ENCODE measurements at places on chromosomes 5 and 9.
A peak's percentile ranks its signal among the peaks of the same experiment; 100 is the strongest.

GRCh38 chr5:71907608-71908145, 188.6 kb downstream of the CARTPT start:
- DNase-seq, result no peak

DNA sequence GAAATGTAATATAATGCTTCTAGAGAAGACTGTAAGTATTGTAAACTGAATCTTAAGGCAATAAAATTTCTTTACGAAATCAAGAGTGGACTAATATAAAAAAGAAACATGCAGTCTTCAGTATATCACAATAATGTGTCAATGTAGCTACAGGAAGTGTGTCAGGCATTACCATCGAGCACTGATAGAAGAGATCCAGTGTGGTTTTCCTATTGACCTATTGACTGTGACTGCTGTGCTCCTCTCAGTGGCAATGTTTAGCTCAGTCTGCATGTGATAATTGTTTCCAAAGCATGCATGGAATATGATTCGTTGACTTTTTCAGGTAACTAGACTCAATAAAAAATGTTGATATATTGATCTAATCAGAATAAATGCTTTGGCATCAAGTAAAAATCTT, 20.3 kb upstream of the PCSK1 start:
- no peak for DNase-seq

DNA sequence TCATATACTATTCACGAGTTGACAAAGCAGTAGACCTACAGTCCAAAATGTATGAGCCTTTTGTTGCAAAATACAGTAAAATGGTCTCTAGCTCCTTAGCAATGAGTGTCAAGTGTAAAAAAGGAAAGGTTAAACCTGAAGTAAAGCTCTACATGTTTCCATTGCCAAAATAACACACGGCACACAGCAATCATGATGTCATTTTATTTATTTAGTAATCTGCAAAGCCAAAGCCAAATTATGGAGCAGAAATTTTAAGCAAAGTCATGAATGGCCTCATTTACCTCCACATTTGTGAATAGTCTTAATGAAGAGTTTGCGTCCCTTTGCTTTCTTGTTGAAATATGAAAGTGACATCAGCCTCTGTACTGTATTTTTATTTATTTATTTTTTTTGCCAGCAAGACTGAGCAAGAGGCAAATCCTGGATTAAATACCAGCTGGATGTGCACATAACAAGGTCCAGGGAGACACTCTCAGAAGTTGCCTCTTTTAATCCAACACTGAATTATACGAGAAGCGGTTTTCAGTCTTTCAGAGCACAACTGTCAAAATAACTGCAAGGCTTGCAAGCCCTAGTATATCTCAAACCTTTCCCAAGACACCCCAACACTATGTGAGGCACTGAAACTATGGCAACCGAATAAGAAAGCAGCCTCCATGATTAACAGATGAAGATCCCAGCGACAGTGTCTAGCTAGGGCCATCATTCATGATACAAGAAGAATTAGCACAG, 9.7 kb downstream of the SEMA6A start:
- no peak for DNase-seq

GRCh38 chr9:36451949-36452348, 51.9 kb upstream of the RNF38 start:
- no peak for DNase-seq

- DNase-seq, result no peak
Measured at GRCh38 chr5:139120521-139120920, 77.6 kb downstream of the SIL1 start.

- DNase-seq, result no peak
Measured at GRCh38 chr5:6644794-6645241, 11.6 kb downstream of the SRD5A1 start.

DNA sequence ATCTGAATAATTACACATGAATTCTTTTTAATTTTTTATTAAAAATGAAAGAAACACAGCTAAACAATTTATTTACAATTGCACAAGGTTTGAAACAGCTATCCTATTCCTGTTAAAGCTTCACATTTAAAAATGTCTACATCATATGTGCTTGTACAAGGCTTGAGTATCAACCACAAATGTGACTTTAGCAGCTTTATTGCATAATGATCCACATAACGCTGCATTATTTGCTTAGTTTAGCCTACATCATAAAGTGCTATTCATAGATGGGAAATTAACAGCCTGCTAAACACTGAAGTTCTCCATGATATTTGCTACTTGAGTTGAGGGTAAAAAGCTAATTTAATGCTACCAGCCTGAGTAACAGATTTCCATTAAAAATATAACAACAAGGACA, 45.0 kb downstream of the TRIM36 start:
- DNase-seq, result no peak

GRCh38 chr5:132751444-132751843, 4.2 kb downstream of the CCNI2 start:
- DNase-seq, result peak; percentile 74

- no peak for DNase-seq
Measured at GRCh38 chr5:9930156-9930555, 300.0 kb upstream of the TAS2R1 start.

- DNase-seq, result no peak
Measured at GRCh38 chr5:77846422-77847128, 70.4 kb upstream of the TBCA start.

- DNase-seq, result no peak
Measured at GRCh38 chr5:39639618-39640089, 214.9 kb upstream of the DAB2 start.

DNA sequence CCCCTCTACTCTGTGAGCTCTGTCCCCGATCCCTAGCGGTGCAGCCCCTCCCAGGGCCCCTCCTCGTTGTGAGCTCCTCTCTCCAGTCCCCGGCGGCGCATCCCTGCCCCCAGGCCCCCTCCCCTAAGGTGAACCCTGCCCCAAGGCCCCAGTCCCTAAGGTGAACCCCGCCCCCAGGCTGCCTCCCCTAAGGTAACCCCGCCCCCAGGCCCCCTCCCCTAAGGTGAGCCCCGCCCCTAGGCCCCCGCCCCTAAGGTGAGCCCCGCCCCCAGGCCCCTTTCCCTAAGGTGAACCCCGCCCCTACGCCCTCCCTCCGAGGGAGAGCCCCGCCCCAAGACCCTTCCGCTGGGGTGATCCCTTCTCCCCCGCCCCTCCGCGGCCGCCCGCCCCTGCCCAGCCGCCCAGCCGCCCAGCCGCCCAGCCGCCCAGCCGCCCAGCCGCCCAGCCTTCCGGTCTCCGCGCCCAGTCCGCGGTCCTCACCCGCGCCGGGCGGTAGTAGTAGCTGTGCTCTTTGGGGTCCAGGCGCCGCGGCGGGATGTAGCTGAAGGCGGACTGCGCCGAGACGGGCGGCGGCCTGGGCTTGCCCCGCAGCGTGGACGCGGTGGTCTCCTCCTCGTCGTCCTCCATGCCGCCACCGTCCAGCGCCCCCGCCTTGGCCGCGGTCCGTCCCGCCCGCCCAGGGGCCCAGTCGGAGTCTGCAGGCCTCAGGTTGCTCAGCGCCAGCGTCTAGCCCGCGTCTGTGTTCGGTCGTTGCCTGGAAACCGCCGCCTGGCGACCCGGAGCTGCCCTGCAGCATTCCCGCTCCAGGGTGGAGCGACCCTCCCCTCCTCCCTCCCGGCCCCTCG, at the start of gene CFAP90:
Gene CFAP90 (minus strand): TSS at position 739 of the 845 bp plus-strand sequence. CDS start 112 bp downstream, at position 627.
- no peak for DNase-seq

Measured in GM10248 (cell line).